ENCODE measurements at places on chromosomes 6 and 20.

GRCh38 chr6:106535012-106535411, 94.3 kb downstream of the RTN4IP1 start:
- DNase-seq = no peak

GRCh38 chr6:163381118-163381756, 33.3 kb upstream of the QKI start:
- no peak for DNase-seq

DNA sequence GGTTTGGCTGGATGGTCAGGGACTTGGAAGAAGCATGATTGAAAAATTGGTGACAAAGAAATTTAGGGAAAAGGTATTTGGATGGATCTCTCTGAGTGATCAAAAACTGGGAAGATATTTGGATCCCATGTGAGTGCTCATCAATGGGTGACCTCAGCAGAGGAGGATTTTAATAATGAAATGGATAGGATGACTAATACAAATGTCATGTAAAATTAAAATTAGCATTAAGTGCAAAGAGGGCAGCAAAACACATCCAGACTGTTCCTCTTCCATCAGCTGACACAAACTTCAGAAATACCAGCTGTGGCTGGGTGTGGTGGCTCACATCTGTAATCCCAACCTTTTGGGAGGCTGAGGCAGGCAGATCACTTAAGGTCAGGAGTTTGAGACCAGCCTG, 151.7 kb downstream of the THBS2 start:
- DNase-seq = no peak

GRCh38 chr6:110728501-110728900, 86.8 kb downstream of the CDK19 start:
- DNase-seq = no peak

Data from GM04503 (cell line).